ENCODE measurements at places on chromosomes 12 and 14.

DNA sequence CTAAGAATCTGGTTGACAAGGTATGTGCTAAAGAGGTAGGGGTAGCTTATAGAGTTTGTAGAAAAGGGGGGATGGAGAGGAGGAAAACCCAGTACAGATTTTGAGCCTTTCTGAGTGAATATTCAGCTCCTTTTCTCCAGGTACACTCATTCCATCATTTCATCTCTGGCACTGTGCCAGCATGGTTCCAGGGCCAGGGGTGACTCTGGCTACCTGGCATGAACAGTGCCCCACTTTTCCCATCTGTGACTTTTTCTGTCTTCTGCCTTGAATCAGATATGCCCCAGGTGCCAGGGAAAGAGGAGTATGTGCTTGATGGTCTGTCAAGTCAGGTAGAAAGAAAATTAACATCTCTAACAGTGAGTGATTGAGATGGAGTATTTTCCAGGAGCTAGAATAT lies 175.7 kb downstream of the CACNA1C start:
- DNase-seq, result no peak

DNA sequence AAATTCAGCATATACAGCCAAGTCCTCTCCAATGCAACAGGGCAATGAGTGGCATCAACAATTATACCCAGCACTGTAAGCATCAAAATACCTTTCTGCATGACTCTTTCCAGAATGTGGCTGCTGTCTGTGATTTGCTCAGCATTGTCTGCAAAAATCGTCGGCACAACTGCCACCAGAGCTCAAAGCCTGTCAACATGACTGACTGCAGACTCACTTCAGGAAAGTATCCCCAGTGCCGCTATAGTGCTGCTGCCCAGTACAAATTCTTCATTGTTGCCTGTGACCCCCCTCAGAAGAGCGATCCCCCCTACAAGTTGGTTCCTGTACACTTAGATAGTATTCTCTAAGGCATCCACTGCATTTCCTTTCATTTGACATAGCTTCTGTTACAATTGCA lies 735 bp downstream of the RNASE6 start:
- DNase-seq, result no peak

DNA sequence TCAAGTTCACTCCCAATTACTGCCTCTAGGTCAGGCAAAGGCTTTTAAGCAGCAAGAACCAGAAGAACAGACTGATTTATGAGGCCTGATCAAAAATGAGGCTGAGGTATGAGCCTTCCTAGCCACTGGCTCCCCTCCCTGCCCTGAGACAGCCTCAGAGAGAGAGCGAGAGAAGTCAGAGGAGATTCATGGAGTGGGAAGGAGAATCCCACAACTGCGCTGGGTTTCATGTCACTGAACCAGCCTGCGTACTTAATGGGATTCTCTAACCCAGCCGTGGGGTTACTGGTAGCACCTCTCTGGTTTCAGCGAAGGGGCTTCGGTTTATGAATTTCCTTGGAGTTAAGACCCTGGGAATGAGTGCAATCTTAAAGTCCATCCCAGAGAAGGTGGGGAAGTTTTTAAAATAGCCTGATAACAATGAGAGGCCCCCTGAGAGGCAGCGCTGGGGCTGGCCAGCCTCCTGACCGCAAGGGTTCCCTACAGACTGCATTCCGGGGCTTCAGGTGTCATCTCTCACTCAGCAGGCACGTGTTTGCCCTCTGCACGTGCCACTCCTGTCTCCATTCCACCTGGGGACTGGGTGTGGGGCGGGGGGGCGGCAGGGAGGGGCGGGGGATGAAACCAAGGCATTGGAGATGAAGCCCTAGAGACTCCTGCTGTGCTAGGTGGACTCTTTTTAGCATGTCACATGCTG lies 6.1 kb upstream of the GPRC5A start:
- no peak for DNase-seq

GRCh38 chr14:101547107-101547738 lies 14.1 kb upstream of the DIO3 start:
- DNase-seq, result no peak

GRCh38 chr12:22935090-22935489 lies 310.1 kb downstream of the ETNK1 start:
- peak; percentile 49 for DNase-seq

DNA sequence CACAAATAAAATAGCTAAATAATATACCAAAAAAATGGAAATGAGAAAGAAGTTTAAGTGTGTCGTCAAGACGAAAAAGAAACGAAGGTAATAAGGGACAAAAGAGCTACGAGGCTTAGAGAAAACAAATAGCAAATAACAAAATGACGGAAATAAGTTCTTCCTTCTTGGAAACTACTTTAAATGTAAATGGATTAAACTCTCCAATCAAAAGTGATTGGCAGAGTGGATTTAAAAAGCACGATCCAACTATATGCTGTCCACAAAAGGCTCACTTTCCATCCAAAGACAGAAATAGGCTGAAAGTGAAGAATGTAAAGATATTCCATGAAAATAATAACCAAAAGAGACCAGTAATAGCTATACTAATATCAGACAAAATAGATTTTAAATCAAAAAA lies 82.4 kb downstream of the DIO3 start:
- DNase-seq, result no peak

- DNase-seq, result no peak
Measured at GRCh38 chr12:19971361-19972280, 396.7 kb upstream of the PDE3A start.

DNA sequence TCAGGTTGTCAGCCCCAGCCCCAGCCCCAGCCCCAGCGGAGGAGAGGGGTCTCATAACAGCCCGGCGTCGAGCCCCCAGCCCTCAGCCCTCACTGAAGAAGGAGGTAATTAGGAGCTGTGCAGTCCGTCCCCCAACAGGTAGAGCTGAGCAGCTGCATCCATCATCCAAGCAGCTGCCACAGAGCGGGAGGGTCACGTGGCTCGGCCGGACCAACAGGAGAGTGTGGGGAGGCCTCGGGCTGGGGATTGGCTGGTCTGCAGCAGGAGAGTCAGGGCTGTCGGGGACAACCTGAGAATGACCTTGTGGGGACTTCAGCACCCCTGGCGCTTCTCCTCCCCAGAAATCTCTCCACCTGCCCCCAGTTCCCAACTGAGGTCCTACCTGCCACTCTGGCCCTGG lies 29.6 kb downstream of the SMUG1 start:
- no peak for DNase-seq

DNA sequence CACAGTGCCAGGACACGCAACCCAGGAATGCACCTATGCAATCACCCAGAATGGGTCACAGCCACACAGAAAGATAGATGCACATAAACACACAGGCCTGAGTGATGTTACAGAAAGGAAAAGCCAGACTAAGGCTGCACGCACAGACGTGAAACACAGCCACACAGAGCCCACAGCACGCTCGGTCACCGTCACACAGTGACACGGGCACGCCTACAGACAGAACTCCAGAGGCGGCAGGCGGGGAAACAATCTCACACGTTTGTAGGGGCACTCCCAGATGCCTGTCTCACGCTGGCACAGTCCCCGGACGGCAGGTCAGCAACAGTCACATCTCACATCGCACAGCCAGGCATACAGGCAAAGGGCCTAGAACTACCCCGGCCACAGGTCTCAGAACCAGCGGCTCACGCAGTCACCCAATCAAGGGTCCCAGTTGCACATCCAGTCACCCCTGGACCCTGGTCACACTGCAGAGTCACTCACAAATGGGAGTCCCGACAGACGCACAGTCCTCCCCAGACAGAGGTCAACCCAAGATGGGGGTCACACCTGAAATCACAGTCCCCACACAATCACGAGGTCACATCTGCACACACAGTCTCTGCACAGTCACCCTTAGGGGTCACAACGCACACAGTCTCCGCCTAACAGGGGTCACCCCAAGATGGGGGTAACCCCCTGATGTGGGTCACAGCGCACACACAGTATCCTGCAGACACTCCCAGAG lies 790 bp downstream of the SSH1 start:
- DNase-seq, result peak; percentile 90

GRCh38 chr12:83365317-83365716 lies 678.6 kb downstream of the TMTC2 start:
- DNase-seq, result no peak

- DNase-seq, result peak; percentile 78
Measured at GRCh38 chr12:52870361-52871290, 21.8 kb upstream of the KRT78 start.

DNA sequence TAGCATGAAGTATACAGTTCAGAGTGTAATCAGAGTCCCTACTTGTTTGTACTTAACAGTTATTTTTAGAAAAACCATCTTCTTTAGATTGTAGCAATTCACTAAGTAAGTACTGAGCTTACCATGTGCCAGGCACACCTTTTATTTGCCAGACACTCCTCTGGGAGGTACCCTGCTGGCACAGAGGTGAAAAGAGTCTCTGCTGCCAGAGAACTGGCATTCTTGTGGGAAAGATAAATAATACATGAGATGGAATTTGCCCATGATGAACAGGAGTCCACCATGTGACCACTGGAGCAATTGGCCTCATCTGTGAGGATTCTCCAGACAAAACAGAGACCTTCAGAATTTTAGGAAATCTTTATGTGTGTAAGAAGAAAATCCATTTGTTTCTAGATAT lies 199.3 kb upstream of the SLC16A7 start:
- no peak for DNase-seq

DNA sequence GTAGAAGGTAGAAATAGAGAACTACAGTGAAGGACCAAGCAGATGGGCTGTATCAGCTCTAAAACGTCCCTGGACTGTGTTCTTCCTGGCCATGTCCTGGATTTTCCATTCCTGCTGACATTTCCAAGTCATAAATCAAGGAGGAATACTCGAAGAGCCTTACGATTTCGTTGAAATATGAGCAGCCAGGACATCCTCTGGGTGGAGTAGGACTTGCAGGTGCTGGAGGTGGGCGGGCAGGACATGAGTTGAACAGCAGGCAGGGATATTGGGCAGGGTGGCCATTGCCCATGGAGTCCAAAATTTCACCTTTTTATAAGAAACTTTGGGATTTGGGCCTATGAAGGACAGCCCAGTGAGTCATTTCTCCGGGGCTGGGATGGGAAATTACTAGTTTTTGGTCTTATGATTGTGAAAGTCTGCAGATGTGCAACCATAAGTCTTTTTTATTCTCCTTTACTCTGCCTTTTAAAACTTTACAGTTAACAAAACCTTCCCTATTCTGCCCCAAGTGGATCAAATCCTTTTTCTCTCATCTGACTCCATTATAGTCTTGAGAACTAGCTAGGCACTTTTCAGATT lies 88.8 kb downstream of the TMX1 start:
- no peak for DNase-seq

GRCh38 chr12:48631071-48631470 lies 51.0 kb downstream of the KANSL2 start:
- DNase-seq, result no peak

GRCh38 chr12:44584625-44585024 lies 291.5 kb downstream of the NELL2 start:
- DNase-seq, result no peak

- no peak for DNase-seq
Measured at GRCh38 chr12:82517808-82518207, 159.5 kb downstream of the METTL25 start.

DNA sequence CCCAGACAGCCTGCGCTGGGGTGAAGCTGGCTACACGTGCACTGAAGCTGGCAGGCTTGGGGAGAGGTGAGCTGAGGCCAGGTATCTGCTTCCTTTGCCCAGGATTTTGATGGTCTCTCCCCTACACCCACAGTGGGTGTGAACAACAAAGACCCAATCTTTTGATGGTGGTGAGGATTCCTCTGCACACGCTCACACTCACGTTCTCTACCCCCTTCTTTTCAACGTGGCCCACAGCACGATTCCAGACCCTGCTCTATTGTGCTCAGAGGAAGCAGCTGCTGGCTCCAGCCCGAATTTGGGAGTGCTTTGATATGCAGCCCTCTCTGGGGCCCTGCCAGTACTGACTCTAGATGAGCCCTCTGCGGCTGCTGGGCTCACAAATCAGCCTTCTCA lies 4.9 kb downstream of the CD9 start:
- DNase-seq, result no peak

- DNase-seq, result peak; percentile 67
Measured at GRCh38 chr12:48795550-48796455, 6.9 kb upstream of the ADCY6 start.

DNA sequence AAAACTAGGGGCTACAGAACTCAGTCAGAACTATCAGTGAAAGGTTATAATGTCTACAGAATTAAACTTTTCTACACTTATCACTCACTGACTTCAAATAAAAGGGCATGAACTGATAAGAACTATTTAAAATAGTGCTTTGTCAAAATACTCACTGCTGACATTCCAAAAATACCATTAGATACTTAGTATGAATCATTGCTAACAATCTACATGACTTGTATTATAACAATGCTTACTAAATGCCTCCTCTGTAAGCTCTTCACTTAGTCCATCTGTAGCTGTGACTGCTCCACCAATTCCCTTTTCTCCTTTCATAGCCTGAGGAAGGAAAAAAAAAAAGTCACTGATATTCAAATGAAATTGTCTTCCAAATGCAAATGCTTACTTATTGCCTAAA lies 17.0 kb downstream of the NFYB start:
- DNase-seq, result peak; percentile 63

DNA sequence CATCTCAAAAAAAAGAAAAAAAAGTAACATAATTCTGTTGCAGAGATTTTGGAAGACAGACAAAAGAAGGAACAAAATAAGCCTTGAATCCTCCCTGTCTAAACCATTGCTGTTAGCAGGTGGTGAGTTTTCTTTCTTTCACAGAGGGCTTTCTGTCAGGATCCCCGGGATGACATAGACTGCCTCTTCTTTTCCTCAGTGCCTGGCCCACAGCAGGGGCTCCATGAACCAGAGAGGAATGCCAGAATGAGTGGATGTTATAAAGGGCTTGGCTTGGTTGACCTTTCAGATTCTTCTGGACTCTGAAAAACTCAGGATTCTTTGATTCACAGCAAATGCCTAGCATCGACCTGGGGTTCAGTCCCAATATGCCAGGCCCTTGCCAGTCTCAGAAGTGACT lies 45.8 kb upstream of the CORO1C start:
- no peak for DNase-seq

DNA sequence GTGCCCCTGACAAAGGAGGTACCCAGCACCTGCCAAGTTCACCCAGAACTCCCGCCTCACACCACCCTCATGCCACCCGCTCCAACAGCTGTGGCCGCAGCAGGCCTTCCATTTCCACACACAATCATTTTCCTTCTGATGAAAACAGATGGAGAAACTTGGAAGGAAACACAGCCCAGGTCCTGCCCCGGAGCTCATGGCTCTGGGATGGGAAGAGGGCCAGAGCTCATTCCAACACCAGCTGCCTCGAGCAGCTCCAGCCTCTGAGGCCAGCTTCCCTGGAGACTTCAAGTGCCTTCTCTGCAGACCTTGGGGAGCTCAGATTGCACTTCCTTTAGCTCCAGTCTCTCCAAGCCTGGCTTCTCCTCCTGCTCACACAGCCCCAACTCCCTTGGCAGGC lies 55.1 kb upstream of the CMKLR1 start:
- DNase-seq, result no peak

- DNase-seq, result no peak
Measured at GRCh38 chr14:49870908-49871307, 18.3 kb upstream of the NEMF start.

- no peak for DNase-seq
Measured at GRCh38 chr14:60106339-60106738, 14.6 kb downstream of the PCNX4 start.

- DNase-seq, result peak; percentile 30
Measured at GRCh38 chr12:131443019-131444000, 267.6 kb upstream of the SFSWAP start.

Measured in SJSA1 (cell line).